Activated T-helper 2 cell treated with anti-CD3 and anti-CD28 coated beads, Interferon-gamma antibody, Interleukin-2, Interleukin-4, amounts not matched to agents 10 μg/mL and 5 μg/mL and 100 μg/mL, durations not matched to agents 14 hours and 24 hours and 36 hours (primary cell): ENCODE measurements at places on chromosomes 13 and 19.

GRCh38 chr13:49858178-49858856 is 65.8 kb upstream of the KPNA3 start:
- DNase-seq, result no peak

DNA sequence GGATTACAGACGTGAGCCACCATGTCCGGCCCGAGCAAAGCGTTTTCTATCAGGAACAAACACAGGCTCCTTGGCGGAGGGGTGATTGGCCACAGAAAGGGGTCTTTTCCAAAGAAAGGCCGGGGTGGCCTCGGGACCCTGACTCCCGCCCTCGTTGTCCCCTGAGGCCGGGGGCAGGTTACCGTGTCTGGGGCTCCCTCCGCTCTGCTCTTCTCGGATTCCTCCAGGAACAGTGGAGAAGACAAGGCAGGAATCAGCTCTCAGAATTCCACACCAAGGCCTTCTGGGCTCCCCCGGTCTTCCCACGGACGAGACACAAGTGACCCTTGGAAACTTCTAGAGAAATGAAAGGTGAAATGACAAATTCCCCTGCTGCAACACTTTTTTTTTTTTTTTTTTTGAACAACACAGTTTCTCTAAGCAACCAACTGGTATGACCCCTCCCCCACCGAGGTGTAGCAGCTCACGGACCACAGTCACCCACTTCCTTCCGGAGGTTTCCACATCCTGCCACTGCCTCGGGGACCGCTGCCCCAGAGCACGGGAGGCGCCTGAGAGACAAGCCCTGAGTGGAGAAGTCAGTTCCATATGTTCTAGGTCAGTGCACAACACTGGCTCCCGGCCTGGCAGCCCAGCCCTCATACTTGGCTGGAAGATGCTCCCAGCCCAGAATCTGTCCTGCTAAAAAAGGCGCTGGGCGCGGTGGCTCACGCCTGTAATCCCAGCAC is 11.0 kb downstream of the MOB3A start:
- DNase-seq, result peak; percentile 95

DNA sequence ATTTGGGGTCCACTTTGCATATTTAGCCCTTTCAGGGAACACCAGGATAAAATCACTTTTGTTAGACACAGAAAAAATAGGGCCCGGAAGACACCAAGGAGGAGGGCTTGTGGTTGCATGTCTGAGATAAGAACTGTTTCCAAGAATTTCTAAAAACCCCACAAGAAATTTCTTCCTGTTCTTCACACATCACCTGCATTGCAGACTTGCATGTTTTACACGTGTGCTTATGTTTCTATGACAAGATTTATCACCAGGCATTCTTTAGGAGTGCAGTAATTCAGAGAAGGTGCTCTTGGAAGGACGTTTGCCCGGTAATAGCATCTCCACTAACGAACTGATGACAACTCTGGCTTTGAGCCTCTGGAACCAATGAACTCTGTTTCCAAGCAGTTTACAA is 7.1 kb upstream of the ACTL9 start:
- DNase-seq, result peak; percentile 27

- no peak for DNase-seq
Observed at GRCh38 chr13:94992036-94992960, 280.0 kb upstream of the SOX21 start.

DNA sequence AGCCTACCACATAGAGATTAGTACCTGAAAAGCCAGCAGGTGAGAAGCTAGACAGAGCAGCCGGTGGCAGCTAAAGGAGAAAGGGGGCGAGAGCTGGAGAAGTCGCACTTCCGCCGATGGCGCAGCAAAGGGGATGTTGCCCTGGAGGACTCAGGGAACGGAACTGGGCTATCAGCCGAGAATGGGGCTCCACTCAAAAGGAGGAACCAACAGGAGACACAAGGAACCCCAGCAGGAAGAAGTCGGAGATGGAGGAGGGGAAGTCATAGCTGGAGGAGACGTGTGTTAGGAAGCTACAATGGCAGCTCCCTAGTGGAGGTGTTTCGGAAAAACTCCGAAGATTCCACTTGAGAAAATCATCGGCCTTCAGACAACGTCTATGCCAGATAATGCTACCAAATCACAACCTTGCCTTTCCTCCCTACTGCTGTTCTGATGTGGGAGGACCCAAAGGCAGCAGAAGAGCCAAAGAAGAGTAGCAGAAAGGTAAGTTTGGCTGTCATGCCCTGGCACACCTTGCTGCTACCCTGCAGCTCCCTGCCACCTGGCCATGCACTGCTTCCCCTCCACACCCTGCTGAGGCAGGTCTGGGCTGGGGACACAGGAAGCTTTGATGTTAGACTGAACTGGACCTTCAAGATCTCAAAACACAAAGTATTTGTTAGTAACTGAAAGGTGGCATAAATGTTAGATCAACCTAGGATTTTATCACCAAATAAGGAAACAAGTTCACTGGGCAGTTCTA is 127.9 kb downstream of the DLEU7 start:
- DNase-seq, result no peak

DNA sequence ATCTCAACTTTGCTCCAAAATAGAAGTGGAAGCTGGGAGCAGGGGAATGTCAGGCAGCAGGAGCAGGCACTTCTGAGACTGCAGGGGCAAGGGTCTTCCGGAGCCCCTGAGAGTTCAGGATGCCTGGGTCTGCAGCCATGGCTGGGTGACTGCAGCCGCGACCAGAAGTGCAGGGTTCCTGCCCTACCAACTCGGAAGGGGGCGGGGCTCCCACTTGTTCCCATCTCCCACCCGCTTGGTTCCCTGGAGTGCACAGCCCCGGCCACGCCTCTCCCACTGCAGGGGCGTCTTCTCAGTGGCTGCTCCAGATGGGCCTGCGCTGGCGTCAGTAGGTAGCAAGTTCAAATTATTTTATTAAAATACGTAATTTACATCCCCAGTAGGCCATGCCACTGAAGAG is 1631.7 kb downstream of the OLFM4 start:
- DNase-seq, result no peak

- no peak for DNase-seq
Observed at GRCh38 chr13:105445796-105446195, 1089.7 kb downstream of the EFNB2 start.

DNA sequence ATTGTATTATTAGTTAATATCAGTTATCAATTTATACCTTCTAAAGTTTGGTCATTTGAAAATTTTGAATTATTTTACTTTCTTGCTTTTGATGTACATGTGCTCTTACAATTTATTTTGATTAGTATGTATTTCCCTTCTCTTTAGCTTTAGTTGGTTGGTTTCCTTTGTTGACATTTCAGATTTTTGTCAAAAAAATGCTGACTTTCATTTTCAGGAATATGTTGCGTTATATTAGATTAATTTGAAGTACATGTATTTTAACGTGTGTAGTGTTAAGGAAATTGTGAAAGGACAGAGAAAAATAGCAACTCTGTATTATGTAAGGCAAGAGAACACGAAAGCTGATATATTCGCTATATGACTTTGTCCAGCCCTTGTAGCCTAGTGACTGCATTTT is 342.9 kb upstream of the SLITRK6 start:
- no peak for DNase-seq

DNA sequence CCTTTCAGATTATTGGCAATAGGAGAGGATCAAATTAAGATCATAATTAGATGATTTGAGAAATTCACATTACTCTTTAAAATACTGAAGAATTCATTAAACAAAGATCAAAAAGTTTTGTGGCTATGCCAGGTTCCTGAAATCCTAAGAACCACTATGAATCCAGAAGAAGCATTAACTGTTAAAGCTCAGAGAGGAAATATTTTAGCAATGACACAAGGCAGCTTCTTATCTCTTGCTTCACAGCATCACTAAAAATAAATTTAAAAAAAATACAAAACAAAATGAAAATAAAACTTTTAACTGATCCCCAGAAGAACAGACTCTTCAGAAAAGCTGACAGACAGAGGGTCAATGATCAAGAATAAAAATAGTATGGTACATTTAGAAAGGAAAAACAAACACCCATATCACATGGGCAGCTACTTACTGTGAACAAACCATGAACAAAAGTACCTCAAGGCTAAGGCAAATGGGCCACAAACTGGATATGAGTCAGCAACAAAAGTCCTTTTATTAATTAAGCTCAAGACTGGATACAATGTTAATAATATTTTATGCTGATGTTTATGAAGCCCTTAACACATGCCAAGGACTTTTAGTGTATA is 19.6 kb downstream of the RNF6 start:
- no peak for DNase-seq

DNA sequence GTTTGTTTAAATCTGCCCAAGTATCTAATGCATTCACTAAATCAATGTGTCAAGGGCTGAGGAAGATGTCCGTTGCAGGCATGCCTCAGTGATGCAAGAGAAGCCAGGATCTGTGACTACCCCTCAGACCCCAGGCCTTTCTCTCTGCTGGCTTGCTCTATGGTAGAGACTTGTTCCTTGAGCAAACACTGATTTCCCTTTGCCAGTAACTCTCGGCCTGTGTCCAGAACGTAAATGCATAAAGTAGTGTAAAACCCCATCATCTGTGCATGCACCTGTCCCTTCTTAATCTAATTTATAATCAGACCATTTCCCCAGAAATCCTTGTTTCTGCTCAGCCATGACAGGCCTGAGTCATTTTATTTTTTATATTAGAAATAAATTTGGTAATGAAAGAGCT is 28.7 kb upstream of the FRY start:
- no peak for DNase-seq

GRCh38 chr19:34263745-34264237 is 9.4 kb downstream of the GARRE1 start:
- DNase-seq, result no peak

DNA sequence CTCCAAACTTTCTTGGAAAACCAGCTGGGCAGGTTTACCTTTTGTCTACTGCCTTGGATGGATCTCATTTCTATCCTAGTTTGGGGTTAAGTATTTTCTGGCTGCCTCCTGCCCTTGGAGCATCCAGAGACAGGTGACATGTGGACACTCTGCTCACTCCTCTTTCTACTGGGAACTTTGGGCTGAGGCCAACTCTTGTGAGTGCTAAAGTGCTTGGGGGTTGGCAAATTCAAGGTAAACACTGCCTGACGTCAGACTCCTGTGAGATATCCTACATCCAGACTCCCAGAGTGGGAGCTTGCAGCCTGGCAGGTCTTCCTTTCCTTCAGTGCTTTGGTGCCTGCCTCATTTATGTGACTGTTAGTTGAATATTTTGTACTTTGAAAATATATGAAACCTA is 388.1 kb downstream of the KCNRG start:
- DNase-seq, result no peak

DNA sequence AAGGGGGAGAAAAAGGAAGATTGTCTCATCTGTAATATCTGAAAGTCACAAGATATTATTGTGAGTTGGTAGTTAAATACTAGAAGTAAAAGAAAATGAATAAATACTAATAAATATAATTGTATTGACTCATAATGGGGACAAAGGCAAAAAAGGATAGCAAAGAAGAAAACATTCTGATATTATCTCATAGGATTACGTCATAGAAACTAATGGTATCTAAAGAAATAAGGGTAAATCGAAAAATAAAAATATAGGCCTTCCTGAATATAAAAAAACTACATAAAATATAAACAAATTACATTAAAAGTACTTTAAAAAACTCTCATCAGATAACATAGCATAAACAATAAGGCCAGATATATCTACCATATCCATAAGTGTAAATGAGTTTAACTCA is 38.6 kb upstream of the TDRD3 start:
- DNase-seq, result no peak

GRCh38 chr13:34700155-34700554 is 241.9 kb upstream of the NBEA start:
- no peak for DNase-seq

- no peak for DNase-seq
Observed at GRCh38 chr13:97189928-97190327, 32.2 kb upstream of the MBNL2 start.

- DNase-seq, result no peak
Observed at GRCh38 chr19:33905937-33906577, 109.4 kb downstream of the KCTD15 start.

DNA sequence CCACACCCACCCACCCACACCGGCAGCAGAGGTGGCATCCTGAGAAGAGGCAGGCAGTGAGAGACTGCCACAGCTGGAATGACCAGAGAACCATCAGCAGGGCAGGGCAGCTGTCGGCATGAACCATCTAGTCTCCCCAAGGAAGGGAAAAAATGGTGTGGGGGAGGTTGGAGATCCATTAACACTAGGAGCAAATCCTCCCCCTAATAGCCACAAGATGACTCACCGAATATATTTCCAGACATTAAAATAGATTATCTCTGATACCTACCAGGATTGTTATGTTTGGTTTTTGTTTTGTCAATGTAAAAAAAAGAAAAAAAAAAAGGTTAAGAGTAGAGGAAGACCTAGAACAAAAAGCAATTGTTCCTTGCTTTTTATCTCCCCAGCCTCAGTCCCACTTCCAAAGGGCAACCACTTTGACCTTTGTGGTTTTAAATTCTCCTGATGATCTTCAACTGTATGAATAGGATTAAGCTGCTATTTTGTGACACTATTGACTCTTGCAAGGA is 34.2 kb downstream of the THSD1 start:
- DNase-seq, result no peak

- no peak for DNase-seq
Observed at GRCh38 chr13:60411983-60412382, 15.0 kb downstream of the TDRD3 start.

DNA sequence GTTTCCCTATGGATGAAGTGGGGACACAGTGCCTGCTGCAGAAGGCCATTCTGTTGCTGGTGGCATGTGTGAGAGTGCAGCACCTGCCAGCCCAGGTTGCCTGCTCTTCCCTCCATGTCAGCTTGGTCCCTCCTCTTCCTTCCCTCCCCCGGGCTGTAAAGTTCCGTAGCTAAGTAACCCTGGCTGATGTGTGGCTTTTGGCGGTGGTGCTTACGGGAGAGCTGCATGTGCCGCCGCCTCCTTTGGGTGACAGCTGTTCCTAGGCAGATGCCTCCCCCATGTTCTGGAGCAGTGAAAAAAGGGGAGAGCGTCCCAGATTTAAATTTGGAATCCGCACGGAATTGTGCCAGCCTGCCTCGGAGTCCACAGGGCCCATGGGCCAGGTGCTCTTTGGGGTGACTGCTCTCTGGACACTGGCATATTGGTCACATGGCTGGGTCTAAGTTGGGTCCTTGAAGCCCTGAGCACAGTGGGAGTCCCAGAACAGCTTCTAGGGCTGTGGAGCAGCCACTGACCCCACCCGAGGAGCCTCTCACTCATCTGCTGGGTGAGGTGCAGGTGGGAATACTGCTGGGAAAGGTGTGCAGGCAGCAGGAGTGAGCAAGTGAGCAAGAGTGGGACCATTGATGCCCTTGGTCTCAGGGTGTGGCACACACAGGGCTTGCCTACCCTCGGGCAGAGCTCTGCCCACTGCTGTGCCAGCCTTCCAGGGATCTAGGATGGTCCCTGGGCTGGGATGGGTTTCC is 33.1 kb upstream of the ZNF536 start:
- DNase-seq, result no peak
